Caudate nucleus (tissue), 63 donors: ENCODE measurements at places on chromosomes 5 and 9.

DNA sequence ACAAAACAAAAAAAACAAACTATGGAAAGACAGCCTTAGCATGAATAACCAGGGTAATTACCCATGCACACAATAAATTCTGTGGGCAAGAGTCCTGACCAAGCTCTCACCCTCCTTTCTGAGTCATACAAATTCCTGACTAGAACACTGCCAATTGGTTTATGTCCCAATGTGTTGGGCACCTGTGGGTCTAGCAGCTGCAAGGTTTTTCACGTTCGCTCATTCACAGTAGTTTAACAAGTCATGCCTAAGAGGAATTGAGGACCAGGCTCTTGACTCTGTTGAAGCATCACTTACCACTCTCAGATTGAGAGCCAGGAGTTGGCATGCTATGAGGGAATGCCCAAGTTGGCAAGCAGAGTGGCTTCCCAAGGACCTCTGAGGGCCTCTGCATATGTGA is 205.5 kb upstream of the SLC24A2 start:
- DNase-seq, result no peak

DNA sequence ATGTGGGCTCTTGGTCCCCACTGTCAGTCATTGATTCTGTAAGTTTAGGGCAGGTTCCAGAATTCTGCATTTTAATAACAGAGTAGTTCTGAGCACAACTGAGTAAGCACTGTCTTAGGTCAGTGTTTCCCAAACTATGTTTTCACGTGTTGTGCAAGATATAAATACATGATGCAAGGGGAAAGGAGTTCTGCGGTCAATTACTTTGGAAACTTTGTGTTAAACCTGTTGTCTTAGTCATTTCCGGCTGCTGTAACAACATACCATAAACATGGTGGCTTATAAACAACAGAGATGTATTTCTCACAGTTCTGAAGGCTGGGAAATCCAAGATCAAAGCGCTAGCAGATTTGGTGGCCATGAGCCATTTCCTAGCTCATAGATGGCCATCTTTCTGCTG is 69.8 kb downstream of the EQTN start:
- no peak for DNase-seq

GRCh38 chr9:84206801-84207370 is 133.7 kb downstream of the SLC28A3 start:
- DNase-seq, result no peak

DNA sequence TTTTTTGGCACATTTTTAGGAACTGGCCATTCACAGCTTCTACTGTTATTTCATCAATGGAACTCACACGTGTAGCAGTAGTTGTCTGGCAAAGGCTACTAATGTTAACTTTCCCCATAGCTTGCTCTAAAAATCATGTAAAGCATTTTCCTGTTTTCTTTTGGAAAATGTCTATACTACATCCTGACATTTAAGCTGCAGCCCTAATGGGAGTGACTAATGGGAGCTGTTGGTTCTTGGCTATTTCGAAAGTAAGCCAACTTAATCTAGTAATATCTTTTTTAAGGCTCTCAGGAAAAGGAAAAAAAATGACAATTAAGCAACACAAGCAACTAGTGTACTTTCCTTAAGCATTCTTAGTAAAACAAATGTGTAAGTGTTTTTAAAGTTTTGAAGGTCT is 169.2 kb downstream of the SLC12A2 start:
- no peak for DNase-seq

- no peak for DNase-seq
These were observed 44.7 kb downstream of the GRIN3A start for GRCh38 chr9:101693546-101694336.

DNA sequence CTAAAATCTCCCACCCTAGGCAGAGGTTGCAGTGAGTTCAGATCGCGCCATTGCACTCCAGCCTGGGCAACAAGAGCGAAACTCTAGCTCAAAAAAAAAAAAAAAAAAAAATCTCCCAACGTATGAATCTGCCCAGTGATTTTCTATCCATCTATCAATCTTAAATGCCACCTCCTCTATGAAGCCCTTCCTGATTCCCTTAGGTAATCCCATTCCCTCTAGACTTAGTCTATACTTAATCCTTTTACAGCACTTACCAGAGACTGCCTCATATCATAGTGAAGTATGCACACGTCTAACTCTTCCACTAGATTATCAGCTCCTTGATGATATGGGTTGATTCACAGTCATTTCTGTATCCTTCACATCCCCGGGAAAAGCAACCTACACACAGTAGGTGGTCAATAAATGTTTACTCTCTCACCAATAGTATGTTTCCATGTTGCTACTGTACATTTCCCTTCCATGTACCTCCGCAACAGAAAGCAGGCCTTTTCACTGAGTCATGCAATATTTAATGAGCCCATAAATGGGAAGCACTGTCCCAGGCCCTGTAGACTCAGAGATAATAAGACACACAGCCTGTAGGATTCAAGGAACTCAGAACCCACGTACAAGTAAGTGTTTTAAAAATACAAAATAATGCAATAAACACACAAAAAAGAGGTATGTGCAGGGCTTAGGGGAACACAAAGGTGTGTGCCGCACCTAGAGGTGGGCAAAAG is 1.2 kb downstream of the DROSHA start:
- no peak for DNase-seq

GRCh38 chr5:82986404-82986803 is 90.8 kb downstream of the TMEM167A start:
- no peak for DNase-seq

DNA sequence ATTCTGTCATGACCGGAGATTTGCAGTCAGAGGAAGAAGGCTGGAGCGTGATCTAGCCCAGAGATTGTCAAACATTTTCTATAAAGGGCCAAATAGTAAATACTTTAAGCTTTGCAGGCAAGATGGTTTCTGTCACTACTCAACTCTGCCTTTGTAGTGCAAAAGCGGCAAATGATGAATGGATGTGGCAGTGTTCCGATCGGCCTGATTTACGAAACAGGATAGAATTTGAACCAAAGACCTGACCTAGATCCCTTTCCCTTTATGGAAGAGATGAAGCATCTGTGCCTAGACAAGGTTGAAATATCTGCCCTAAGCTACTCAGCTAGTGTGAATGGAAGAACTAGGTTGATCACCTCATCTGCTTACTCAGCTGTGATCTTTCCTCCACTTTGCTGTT is 209.5 kb downstream of the YTHDC2 start:
- no peak for DNase-seq

DNA sequence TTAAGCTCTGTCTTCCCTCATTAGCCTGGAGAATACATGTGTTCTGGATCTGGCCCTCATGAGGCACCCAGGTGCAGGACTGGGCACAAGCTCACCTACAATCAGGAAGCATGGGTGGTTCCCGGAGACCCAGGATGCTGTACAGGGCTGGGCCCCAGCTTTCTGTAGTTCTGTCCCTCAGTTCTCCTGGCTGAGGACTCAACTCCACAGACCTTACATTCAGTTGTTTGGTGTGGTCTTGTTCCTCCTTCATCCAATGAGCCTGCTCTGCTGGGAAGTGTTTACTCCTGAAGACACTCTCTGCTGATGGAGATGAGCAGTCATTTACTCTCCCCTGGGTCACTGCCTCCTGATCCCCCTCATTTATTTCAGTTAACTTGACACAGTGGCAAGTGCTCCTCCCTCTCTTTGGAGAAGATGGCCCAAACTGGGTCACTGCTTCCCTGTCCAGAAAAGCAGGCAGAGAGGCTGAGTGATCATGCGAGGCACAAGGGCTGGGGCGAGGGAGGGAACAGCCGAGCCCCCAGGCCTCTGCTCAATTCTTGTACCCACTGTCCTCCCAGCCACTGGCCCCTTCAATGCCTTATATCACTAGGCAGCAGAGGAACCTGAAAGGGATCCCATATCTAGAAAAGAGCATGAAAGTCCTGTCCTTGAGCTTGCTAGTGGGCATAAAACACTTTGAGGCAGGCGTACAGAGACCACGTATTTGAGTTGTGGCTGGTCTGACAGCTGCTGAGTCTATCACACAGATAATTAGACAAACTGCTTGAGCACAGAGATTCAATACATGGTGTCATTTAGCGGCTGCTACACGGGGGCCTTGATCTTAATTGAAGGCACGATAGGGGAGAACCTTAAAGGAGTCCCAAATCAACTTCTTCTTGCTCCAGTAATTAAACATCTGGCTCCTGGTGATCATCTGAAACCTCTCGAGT is 221.7 kb downstream of the FSTL4 start:
- DNase-seq, result no peak

DNA sequence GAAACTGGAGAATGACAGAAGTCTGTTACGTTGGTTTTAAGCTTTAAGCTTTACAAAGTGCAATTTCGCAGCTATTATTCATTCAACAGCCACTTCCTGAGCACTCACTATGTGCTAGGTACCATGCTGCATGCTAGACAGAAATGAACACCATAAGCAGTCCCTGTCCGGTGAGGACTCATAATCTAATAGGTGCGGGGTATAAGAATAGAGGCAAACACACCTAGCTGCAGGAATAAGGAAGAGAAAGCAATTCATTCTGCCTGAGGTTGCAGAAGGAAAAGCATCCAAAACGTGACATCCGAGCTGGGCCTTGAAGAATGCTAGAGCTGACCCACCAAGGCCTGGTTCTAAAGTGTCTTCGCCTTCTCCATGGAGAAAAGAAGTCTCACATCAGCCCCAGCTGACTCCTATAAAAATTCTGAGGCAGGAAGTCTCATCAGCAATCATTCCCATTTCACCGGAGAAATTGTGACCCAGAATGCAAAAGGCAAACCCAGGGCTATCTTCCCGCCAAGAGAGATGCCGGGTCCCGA is 542 bp downstream of the FKBP15 start:
- DNase-seq, result no peak

- no peak for DNase-seq
These were observed 4.9 kb downstream of the SLC34A3 start for GRCh38 chr9:137235424-137236237.

GRCh38 chr5:135891268-135891667 is 4.4 kb downstream of the IL9 start:
- DNase-seq, result no peak

- DNase-seq, result no peak
These were observed 237.7 kb upstream of the MEF2C start for GRCh38 chr5:89120719-89121118.

GRCh38 chr5:80216753-80217596 is 38.9 kb downstream of the SERINC5 start:
- peak; percentile 54 for DNase-seq

GRCh38 chr5:38639377-38640358 is 83.2 kb upstream of the LIFR start:
- no peak for DNase-seq

- no peak for DNase-seq
These were observed 14.1 kb downstream of the SEMA4D start for GRCh38 chr9:89483592-89484474.

GRCh38 chr9:111484572-111484894 is 350 bp upstream of the ECPAS start:
- DNase-seq, result no peak

- DNase-seq, result no peak
These were observed 307.0 kb downstream of the ARRDC3 start for GRCh38 chr5:91076138-91076537.

GRCh38 chr5:108857905-108858304 is 110.2 kb downstream of the FER start:
- DNase-seq, result no peak

DNA sequence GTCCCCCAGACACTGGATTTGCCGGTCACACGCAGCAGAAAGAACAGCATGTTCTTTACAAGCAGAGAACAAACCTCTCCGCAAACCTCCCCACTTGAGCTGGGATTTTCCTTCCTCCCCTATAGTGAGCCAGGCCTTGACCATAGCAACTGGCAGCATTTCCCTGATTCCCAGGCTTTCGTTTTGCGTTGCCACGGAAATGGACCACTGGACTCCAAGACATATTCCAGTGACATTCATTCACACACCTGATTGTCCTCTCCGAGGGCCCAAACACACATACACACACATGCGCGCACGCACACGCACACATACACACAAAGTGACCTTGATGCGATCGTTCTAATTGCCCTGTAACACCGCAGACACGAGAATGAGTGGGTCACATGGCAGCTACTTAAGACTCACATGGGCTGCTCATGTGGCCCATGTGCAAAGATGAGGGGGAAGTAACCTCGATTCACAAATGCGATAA is 80.9 kb upstream of the CPEB4 start:
- peak; percentile 31 for DNase-seq

GRCh38 chr5:118775790-118776499 is 212.4 kb downstream of the DTWD2 start:
- no peak for DNase-seq

- no peak for DNase-seq
These were observed 21.2 kb upstream of the MARCHF6 start for GRCh38 chr5:10332301-10332700.

GRCh38 chr9:89426384-89426961 is 71.4 kb downstream of the SEMA4D start:
- no peak for DNase-seq

- no peak for DNase-seq
These were observed 279.4 kb downstream of the CDH10 start for GRCh38 chr5:24365406-24365805.

- DNase-seq, result peak; percentile 22
These were observed 1.2 kb downstream of the LOX start for GRCh38 chr5:122076669-122077365.

GRCh38 chr9:109959679-109960078 is 179.7 kb downstream of the PALM2AKAP2 start:
- no peak for DNase-seq

DNA sequence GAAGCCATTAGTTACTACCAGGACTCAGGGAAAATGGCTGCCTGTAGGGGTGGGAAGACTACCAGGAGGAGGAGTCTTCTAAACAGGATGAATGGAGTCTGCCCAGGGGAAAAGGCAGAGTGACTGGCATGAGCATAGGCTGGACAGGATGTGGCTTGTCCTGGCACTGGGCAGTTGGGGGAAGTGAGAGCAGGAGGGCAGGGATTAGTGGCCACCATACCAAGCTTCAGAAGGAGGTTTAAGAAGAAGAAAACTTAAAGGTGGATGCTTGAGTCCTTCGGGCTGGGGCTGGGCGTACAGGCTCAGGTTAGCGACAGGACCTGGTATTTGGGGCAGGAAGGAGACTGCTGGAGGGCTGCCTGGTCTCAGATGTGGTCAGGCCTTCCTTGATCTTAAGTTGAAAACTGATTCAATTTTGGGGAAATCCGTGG is 5.0 kb upstream of the NSD1 start:
- DNase-seq, result no peak

DNA sequence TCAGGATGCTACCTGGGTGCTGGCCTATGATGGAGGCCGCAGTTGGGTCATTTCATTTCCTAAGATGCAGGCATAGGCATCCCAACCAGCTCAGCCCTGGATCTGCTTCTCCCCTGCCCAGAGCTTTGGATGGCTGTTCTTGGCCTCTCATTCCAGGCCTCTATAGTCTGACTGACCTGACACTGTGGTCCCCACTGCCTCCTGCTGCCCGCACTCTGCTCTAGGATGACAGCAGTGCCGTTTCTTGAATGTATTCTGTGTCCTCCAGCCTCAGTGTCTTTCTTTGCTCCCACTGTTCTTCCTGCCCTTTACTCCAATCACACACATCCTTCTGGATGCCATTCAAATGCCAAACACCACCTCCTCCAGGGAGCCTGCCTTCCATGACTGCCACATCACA is 235.7 kb downstream of the HSPA4 start:
- no peak for DNase-seq

GRCh38 chr5:33601881-33602280 is 161.1 kb downstream of the TARS1 start:
- no peak for DNase-seq

GRCh38 chr9:94905606-94906005 is 179.1 kb downstream of the AOPEP start:
- no peak for DNase-seq
